Inflammatory macrophage (primary cell): ENCODE measurements at places on chromosomes 2 and 18.
A peak's percentile ranks its signal among the peaks of the same experiment; 100 is the strongest.

DNA sequence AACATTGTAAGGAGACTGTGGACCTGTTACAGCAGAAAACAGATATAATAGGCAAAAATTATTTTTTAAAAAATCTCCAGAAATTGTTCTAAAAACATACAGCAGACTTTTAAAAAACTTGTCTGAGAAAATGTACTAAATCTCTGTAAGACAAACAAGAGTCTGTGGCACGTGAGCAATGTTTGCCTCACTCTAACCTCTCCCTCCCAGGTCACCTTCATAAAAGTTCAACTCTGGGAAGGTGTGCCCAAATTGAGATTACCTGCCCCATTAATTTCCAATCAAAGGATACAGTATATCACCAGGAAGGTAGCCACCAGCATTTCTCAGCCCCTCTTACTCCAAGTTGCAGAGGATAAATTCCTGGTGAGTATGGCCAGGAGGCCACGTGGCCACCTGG is 992.7 kb downstream of the TMEM182 start:
- no peak for DNase-seq

DNA sequence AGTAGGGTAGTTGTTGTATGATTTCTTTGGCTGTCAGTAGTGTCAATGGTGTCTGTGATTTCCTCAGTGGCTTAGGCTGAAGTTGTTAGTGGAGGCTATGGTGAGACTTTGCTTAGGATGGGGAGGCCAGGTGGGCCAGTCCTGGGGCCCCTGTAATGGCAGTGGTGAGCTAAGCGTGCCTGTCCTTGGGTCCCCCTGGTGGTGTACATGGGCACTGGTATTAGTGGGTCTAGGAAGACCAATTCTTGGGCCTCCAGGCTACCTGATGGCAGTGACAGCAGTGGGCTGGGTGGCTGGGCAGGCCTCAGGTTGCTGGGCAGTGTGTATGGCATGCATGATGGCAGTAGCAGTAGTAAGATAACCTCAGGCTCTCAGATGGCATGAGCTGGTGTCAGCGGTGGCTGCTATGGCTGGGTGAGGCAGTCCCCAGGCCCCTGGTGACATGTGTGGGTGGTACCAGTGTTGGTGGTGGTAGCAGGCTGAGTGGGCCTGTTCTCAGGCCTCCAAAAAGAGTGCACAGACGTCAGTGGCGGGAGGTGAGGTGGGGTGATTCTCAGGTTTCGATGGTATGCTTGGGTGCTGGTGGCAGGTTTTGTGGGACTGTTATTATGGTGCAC is 103.2 kb downstream of the KLHL14 start:
- no peak for DNase-seq

DNA sequence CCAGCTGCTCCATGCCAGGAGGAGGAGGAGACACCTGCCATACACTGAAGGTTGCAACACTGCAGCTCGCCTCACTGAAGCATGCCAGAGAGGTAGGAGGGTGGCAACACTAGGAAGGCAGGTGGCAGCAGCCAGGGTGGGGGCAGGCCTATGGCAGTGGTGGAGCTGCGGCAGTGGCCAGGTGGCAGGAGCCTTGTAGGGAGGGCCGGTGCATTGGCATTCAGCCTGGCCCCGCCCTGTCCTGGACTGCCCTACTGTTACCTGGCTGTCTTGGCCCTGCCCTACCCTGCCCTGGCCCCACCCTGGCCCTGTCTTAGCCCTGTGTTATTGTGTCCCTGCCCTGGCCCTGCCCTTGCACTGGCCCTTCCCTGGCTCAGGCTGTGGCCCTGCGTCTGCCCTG is 7.4 kb upstream of the ANKRD62 start:
- DNase-seq = no peak

- no peak for DNase-seq
Observed at GRCh38 chr2:200809506-200810251, 2.0 kb upstream of the BZW1 start.

- DNase-seq = no peak
Observed at GRCh38 chr18:25423760-25424159, 71.8 kb upstream of the ZNF521 start.

DNA sequence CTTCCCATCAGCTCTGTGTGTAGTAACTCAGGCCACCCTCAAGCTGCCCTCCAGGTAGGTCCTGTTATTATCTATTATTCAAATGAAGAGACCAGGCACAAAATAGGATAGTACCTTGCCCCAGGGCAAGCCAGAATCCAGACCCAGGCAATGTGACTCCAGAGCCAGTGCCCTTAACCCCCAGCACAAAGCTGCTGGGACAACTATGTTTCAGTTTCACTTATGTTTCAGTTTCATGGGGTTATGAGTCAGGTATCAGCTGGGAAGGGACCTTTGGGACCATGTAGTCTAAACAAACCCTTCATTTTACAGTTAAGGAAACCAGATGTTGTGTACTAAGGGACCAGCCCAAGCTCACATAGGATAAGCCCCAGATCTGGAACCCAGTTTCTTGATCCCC is 10.0 kb downstream of the HK2 start:
- DNase-seq = peak; percentile 72

- peak; percentile 46 for DNase-seq
Observed at GRCh38 chr2:98665677-98666076, 57.3 kb downstream of the UNC50 start.

DNA sequence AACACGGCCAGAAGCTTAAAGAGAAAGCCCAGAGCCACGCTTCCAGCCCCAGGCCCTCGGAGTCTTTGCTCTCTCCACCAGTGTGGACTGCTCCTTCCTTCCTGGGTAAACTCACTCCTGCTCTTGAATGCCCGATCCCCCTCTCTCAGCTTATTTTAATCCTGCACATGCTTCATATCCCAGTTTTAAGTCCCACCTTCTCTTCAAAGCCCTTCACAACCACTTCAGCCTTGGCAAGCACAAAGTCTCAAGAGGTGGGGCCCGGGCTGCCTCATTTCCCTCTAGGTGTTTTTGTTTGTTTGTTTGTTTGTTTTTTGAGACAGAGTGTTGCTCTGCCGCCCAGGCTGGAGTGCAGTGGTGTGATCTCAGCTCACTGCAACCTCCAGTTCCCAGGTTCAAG is 21.6 kb upstream of the CREG2 start:
- no peak for DNase-seq

DNA sequence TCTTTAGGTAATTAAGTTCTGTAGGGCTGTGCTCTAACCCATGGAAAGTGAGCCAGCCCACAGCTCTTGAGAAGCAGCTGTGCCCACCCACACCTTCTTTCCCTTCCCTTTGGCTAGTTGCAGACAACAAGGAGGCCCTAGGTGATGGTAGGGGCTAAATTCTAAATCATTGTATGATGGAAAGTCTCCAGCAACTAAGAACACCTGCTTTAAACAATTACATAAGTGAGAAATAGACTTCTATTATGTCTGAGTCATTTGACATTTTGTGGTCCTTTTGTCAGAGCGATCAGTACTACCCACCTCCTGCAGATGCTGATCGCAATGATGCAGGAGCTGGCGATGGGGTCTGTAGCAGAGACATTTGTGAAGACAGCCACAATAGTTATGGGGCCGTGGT is 79.6 kb downstream of the TEX51 start:
- no peak for DNase-seq
